ENCODE measurements at places on chromosomes 1 and 21.

GRCh38 chr1:19577561-19577960, 66.5 kb upstream of the NBL1 start:
- DNase-seq: no peak

- no peak for DNase-seq
Observed at GRCh38 chr1:25715888-25716287, 84.1 kb upstream of the SELENON start.

- no peak for DNase-seq
Observed at GRCh38 chr1:61644303-61644702, 80.6 kb downstream of the TM2D1 start.

DNA sequence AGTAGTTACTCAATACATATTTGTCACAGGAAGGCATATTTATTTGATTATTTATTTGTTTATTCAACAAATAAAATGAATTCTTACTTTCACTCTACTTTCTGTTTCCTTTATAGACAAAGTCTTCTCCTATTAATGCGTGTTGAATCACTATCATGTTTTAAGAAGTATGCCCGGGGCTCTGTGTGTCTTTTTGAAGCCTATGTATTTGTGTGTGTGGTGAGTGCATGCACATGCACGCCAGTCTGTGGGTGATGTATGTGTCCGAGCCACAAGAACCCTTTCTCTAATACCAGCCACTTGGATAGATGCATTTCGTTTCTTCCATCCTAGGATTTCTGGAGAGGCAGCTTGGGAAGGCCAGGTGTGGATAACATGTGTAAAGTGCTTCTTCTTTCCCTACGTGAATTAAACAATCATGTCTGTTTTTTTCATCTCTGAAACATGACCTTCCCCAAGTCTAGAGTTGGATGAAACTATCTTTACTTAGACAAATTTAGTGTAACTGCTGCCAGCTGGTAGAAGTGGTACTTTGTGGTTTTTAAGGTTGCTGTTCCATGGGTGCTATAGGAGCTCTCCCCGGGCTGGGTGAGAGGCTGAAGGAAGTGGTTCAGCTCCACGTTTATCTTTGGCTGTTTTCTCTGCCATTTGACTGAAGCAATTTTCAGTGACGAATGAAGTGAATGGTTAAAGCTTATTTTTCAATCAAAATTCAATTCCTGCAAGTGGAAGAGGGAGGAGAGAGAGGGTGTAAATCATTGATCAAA, 46.8 kb upstream of the PPM1J start:
- peak; percentile 73 for DNase-seq

DNA sequence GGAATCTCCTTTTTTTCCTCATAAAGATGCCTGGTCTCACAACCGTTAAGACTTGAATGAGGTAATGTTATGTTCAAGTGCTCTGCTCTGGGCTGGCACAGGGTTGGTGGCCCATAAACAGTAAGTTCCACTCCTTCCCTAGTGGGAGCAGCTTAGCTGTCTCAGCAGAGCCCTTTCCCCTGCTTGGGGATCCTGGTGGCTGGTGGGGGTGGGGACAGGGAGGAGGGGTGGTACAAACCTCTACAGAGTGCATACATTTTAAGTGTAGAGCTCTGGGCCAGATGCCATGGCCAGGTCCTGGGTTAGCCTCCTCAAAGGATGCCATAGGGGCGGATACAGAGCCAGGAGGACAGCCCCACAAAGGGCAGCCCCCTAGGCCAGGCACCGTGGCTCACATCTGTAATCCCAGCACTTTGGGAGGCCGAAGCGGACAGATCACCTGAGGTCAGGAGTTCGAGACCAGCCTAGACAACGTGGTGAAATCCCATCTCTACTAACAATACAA, 20.7 kb upstream of the PADI1 start:
- DNase-seq: no peak
